NCI-H2171 treated with DMSO at 0.1 percent for 48 hours (cell line): ENCODE measurements at places on chromosomes 3 and 15.

DNA sequence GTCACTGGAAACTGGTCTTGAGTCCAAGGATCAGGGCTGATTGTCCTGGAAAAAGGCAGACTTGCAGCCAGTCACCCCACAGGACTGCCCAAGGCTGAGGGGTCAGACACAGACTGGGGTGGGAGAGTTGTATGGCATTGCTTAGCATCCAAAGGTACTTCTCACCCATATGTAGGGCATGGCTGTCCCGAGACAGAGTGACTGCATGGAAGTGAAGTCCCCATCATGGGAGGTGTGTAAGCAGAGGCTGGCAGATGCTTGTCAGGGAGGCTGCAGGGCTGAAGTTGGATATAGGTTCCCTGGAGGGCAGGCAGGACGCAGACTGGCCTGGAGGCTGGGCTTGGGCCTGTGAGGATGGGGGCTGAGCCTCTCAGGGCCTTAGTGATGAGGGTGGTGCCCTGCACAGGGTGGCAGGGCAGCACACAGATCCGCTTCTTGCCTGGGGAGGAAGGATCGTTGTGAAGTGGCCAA, 31.1 kb downstream of the PSTPIP1 start:
- DNase-seq: no peak

DNA sequence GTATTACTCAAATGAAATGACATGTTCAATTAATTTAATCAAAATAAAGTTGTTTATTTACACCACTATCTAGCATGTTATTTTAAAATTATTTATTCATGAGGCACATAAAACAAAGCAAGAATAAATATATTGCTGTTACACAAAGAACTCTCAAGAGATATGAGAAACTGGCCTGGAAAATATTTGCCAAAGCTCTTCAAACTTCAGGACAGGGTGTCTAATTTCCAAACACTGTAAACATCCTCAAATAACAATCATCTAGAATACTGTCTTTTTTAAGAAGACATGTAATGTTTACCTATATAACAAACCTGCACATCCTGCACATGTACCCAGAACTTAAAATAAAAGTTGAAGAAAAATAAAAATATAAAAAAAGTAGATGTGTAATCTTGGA, 876.6 kb downstream of the TUSC7 start:
- DNase-seq: no peak

- DNase-seq: no peak
Observed at GRCh38 chr3:120497336-120497735, 46.5 kb upstream of the FSTL1 start.

DNA sequence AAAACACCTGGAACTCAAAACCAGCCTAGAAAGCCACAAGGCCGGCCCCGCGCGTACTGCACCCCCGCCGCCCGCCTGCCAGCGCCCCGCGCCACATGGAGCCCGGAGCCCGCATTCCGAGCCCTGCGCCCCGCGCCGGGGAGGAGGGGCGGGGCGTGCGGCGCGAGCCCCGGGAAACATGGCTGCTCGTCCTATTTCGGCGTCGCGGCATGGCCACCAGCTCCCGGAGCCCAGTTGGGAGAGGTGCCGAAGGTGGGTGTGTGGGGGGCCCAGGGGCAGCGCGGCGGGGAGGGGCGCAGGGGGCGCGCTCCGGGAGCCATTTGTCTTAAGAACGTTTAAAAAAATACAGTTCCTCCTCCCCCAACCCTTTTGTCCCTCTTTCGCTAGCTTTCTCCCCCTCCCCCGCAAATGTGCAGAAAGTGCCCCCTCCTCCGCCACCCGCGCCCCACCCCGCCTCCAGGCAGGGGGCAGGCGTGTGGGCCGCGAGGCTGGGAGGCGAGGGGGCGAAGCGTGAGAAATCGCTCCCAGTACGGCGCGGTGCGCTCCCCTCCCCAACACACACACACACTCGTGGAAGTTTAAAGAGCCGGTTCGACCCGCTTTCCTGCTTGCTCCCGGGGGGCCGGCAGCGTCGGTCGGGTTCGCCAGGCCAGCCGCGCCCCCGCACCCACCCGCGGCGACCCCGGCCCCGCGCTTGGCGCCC, 2.5 kb downstream of the ANP32A start:
- DNase-seq: peak; percentile 85

GRCh38 chr3:50395070-50395860, 35.9 kb upstream of the TMEM115 start:
- DNase-seq: no peak

DNA sequence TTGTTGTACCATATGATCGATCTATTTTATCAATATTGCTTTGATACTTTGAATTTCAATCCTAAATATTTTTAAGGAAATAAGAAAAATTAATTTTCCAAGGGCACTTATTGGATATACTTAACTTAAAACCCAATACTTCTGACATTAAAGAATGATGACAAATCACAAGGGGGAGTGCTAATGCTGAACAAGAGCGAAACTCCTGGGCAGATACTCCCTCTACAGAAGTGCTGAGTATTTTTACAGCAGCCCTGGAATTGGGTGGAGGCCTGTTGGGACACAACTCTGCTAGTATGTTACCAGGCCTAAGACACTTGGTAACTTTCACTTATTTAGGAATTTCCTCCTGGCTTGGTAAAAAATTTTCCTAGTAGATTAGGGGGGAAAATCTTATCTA, 46.2 kb downstream of the DENND6A start:
- no peak for DNase-seq

DNA sequence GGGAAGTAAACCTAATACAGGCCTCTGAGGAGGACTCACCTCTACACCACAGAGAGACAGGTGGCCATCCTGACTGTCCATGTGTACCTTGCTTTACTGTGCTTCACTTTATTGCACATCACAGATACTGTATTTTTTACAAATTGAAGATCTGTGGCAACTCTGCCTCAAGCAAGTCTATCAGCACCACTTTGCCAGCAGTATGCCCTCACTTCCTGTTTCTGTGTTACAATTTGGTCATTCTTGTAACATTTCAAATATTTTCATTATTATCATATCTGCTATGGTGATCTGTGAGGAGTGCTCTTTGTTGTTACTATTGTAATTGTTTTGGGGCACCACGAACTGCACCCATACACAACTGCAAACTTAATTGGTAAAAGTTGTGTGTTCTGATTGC, 78.0 kb downstream of the BBX start:
- DNase-seq: no peak

DNA sequence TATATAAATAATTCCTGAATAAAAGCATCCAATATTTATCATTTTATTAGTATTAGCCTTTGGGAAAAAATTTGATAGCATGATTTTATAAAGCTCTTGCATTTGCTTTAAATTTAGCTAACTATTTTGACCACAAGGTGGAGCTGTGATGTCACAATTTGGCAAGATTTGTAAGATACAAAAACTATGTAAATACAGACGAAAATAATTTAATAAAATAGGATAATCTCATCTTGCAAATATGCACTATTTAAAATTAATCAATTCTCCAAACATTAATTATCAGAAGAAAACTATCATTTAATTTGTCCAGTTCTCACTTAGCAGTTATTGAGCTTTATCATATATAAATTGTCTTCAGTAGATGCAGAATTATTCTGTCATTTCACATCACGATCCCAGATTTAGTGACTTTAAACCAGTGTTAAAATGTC, 95.4 kb downstream of the PLOD2 start:
- peak; percentile 56 for DNase-seq

DNA sequence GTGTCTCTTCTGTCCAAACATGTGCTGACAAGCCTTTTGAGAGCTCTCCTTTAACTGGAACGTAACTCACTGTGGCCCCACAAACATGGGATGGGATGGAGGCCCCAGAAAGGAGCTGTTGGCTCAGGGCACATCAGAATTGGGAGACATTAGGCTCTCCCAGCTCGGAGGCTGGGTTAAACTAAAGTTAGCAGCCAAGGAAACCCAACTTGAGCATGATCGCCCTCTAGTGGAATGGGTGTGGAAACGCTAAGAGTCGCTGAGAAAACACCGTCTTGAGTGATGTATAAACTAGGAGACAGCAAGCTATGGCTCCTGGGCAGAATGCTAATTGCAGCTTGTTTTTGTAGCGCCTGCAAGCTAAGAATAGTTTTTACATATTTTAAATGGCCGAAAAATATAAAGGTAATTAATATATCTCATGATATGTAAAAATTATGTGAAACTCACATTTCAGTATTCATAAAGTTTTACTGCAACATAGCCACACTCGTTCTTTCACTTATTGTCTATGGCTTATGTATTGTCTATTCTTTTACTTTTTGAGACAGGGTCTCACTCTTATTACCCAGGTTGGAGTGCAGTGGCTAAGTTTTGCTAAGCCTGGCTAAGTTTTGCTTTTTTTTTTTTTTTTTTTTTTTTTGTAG, 138.8 kb upstream of the HACD2 start:
- peak; percentile 87 for DNase-seq

GRCh38 chr3:62039586-62039985, 333.8 kb downstream of the FEZF2 start:
- no peak for DNase-seq

GRCh38 chr3:40899286-40899712, 300.0 kb upstream of the CTNNB1 start:
- DNase-seq: no peak

GRCh38 chr3:143831208-143831607, 17.1 kb downstream of the SLC9A9 start:
- no peak for DNase-seq

DNA sequence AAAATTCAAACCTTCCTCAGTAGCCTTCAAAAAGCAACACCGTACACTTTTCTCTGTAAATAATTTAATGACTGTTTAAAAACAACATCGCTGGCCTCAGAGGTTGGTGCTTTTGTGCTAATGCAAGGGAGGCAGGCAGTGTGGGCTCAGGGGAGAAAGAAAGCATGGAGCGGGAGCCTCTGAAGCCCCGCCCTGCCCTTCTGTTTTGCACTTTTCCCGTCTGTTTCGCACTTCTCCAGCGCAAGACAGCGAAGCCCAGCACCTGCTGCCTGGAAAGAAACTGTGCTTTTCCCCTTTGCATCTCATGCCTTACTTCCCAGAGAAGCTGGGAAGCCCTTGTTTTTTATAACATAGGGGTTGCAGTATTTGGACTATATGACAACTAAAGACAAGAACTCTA, 23.1 kb downstream of the TRPM1 start:
- peak; percentile 94 for DNase-seq

DNA sequence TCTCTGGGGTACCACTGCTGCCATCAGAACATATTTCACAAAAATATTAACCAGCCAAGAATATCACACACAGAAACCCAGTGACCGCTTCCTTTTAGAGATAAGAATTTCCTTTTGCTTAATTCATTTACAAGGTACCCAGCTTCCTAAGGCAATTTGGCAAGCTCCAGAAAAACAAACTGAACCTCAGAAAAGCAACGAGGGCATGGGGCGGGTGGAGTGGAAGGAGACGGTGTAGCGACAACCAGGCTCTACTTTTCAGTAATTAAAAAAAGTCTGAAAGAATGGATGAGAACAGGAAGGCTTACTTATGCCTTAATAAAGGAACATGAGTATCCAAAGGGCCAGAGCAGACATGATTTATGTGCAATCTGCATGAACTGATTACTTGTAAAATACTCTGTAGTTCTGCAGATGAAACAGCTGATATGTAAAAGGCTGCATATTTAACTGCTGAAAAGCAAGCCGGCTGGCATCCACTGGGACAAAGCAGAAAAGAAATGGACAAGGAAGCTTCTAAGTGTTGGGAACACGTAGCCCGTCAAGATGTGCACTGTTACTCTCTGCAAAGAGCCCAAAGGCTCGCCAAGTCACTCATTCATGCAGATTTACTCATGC, 18.6 kb downstream of the RFTN1 start:
- DNase-seq: no peak

GRCh38 chr3:159128628-159129027, 326.8 kb downstream of the MFSD1 start:
- no peak for DNase-seq

- peak; percentile 74 for DNase-seq
Observed at GRCh38 chr3:132352556-132353143, 35.4 kb downstream of the ACP3 start.

GRCh38 chr15:87703327-87704111, 553.0 kb downstream of the NTRK3 start:
- DNase-seq: no peak

DNA sequence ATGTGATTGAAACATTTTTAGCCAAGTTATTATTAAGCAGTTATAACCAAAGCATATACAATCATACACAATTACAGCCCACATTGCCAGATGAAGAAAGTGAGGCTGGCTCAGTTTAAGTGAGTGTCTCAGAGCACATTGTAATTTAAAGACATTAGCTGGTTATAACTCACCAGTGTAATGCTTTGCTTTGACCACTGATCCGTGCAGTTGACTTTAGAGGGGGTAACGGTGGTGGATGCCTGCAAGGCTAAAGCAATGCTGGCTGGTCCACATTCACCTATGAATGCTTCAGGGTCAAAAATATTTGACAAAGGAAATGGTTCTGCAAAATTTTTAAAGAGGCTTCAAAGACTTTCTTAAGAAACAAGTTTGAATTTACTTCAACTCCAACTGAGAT, 1.2 kb downstream of the C3orf85 start:
- no peak for DNase-seq

GRCh38 chr15:98583771-98584430, 64.4 kb upstream of the IGF1R start:
- DNase-seq: no peak

GRCh38 chr15:42157981-42158765, 1.7 kb upstream of the PLA2G4F start:
- DNase-seq: no peak

- no peak for DNase-seq
Observed at GRCh38 chr3:20773320-20773984, 587.4 kb upstream of the SGO1 start.

GRCh38 chr3:29310865-29311264, 30.0 kb downstream of the RBMS3 start:
- no peak for DNase-seq

GRCh38 chr3:161560008-161560637, 63.5 kb downstream of the OTOL1 start:
- peak; percentile 21 for DNase-seq

DNA sequence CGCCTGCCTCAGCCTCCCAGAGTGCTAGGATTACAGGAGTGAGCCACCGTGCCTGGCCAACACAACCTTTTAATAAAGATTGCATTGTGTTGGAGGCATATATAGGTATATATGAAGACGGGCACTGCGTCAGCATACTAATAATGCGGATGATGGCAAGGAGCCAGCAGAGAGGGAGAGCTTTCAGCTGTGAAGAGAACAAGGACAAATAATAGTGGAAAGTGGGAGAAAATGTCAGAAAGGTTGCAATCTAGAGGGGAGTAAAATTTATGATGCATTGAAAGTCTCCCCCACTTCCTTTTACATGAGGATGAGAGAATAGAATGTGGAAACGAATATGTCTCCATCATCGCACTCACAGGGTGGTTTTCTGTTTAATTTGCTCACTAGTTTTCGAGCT, 170.5 kb upstream of the TBL1XR1 start:
- no peak for DNase-seq

- DNase-seq: no peak
Observed at GRCh38 chr3:134018406-134018805, 11.3 kb downstream of the SLCO2A1 start.

GRCh38 chr3:46477756-46478155, 13.1 kb upstream of the LTF start:
- DNase-seq: no peak

DNA sequence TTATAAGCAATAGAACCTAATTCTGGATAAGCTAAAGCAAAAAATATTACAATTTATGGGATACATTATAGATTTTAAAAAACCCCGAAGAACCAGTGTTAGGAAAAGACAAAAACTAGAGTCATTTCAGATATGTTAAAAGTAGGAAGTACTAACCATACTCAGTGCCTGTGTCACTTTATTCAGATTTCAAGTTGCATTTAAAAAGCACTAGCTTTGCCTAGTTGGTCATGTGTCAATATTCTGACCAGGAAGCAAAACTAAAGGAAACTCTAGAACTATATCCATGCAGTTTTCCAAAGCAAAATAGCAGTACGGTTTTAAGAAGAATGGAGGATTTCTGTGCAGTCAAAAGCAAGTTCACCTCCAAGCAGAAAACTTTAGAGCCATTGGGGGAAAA, 88.4 kb downstream of the RAP2B start:
- DNase-seq: no peak
